HCT116 (cell line): ENCODE measurements at places on chromosomes 1 and 21. TPM values are rescaled to one million over a fixed set of nuclear protein-coding genes. Genes with fewer than 3 reads are reported as not detected.

DNA sequence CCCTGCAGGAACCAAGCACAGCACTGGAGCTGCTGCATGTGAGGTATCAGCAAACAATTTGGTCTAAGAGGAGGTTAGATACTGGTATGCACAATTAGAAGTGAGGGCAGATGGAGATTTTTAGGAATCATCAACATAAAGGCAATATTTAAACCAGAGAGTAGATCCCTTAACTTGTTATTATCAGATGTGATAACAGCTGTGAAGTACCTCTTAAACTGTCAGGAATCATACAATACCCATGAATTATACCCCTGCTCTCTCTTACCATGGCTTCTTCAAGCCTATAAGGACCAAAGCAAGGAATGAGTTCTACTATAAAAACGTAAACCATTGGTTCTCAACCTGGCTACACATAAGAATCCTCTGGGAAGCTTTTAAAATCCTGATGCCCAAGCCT, 3.9 kb downstream of the BCAR3 start:
- no peak for DNase-seq

- DNase-seq, result no peak
These were observed 5.6 kb downstream of the WRAP73 start for GRCh38 chr1:3644273-3644672.

The KCNN3 gene
- 1.1 TPM for total RNA-seq

The PDPN gene
- total RNA-seq, result not detected

The TRIM46 gene
- total RNA-seq, result 3.8 TPM
